HT-29 (cell line): ENCODE measurements at places on chromosomes 2 and 18. TPM values are rescaled to one million over a fixed set of nuclear protein-coding genes. Genes with fewer than 3 reads are reported as not detected.

Gene SMYD5
- 40.3 and 45.9 TPM in 2 replicates for total RNA-seq

Gene CIDEA
- not detected in 2 replicates for total RNA-seq

DNA sequence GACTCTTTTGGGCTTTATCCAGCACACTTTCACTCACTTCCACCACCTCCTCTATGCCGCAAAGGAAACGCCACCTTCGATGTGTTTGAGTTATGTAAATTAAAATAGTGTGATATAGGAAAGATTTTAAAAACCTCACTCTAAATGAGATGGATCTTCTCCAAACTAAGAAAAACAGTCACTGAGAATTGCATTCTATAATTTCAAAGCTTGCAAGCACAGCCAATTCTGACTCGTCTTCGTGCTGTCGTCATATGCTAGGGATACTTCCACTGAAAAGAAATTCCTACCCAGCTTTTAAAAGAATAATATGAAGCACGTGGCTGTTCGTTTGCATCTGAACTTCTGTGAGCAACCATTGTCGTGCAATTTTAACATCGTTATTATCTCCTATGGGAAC, 162.5 kb downstream of the SH3BP4 start:
- no peak for DNase-seq

Gene OBSL1
- 0.86 and 1.3 TPM in 2 replicates for total RNA-seq

DNA sequence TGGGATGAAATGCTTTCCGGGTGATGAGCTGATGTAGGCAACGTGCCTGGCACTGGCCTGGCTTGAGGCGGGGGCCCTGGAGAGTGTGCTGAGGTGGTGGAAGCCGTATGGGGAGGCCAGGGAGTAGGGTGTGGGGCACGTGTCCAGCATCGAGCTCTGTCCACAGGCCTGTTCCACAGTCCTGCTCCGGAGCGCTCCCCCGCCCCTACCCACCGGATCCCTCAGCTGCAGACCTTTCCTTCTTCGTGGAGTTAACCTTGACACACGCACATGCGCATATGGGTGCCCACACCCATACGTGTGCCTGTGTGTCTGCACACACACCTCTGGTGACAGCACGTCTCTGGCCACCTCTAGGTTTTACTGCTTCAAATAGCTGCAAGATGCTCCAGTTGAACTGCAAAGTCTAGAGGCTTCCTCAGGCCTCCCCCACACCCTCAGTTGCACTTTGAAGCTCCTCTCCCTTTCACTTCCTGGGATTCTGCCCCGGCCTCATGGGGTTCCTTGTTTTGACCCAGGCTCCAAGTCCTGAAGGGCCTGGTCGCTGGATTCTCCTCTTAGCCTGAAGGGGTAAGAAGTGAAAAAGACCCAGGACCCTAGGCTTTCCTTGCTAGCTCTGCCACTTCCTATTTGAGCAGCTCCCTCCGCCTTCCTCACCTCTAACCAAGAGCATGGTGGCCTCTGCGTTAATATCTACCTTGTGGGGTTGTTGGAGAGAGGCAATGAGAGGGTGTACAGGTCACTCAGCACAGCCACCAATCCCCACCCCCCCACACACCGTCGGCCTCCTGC, 49.5 kb downstream of the INHBB start:
- no peak for DNase-seq

GRCh38 chr18:267380-267687, 513 bp downstream of the THOC1 start:
- no peak for DNase-seq

GRCh38 chr2:178865146-178865936, 58.1 kb upstream of the TTN start:
- DNase-seq = no peak

Gene KCNG2
- total RNA-seq = not detected in 2 replicates

GRCh38 chr2:15045054-15045453, 412.5 kb downstream of the LRATD1 start:
- no peak for DNase-seq

DNA sequence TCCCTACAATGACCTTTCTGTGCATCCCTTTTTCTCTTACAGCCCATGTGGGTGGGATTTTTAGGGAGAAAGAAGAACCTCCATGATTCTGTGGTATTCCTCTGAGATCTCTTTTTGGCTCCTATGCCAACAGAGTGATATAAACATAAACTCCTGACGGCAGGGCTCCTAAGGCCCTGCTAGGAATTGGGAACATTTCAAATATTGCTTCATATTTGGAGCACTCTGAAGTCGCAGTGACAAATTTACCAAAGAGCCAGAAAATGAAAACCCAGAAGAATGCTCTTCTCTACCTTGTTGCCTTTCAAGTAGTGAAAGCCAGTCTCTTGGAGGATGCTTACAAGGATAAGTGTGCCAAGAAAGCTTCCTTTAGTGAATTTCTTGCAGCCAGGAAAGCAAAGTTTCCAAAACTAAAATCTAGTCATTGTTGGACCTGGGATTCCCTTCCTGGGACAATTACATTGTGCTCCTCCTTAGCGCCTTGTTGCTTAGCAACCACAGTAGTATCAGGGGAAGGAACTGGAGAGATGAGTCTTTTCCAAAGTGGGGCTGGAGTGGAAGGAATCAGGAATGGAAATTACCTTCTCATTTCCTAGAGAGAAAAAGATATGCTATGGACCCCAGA, 7.3 kb upstream of the SETBP1 start:
- DNase-seq = no peak

DNA sequence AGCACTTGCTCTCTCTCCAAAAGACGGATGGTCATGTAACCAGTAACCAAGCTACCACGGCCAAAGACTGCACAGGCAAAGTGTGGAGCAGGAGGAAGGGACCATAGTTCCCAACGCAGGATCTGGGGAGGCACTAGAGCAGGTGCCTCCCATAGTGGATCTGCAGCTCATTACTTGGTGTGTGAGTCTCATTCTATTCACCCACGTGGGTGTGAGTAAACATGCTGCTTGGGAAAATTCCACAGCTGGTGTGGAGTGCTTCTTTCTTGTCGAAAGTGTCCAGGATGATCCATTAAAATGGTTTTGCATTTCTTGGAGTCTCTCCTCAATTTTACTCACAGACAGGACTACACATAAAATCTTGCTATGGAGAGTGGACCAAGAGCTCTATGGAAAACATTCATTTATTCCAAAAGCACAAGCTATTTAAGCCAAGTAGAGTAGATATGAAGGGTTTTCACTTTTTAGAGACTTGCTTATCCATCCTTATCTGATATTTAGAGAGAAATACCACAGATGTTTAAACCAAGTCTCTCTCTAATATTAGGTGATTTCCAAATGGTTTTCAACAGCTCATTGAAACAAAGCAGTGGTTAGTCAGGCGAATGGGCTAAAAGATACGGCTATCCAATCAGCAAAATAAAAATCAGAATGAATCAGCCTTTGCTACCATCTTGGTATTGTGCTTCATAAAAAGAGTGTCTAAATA, 104.3 kb upstream of the CCDC195 start:
- peak; percentile 11 for DNase-seq

GRCh38 chr2:201900362-201900761, 94.0 kb downstream of the CDK15 start:
- DNase-seq = no peak

DNA sequence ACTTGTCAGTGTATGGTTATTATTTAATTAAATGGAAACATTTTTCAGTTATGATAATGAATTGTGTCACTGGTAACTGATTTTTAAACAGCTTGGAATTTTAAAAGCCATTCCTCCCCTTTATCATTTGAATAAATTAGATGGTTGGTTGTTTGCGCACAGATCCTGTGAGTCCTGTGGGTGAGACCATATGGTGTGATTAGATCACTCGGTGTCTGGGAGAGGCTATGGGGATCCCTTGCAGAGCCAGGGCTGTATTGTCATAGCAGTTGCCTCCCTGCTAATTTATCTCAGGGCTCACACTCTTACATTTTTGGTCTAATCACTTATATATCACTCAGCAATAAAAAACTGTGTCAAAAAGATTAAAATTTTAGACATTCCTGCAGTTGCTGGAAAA, 133.5 kb downstream of the ASXL3 start:
- DNase-seq = no peak

DNA sequence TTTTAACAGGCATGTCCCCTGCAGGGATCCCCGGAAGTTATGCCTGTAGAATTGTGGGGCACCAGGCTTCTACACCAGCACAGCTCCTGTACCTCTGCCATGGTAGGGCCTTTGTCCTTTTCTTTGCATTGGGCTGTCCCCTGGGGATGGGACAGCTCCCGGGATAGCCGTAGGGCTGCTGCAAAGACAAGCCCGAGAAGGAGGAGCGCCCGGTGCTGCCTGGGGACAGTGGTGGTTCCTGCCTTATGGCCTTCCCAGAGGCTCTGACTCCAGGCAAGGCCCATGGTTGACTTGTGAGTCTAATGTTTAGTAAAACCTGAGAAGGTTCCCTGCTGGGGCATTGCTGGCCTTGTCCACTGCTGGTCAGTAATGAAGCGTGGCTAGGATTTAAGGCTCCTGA, 30.9 kb downstream of the TMEM37 start:
- DNase-seq = no peak

Gene REL
- 6.5 and 6.6 TPM in 2 replicates for total RNA-seq

Gene SKOR2
- not detected in 2 replicates for total RNA-seq

DNA sequence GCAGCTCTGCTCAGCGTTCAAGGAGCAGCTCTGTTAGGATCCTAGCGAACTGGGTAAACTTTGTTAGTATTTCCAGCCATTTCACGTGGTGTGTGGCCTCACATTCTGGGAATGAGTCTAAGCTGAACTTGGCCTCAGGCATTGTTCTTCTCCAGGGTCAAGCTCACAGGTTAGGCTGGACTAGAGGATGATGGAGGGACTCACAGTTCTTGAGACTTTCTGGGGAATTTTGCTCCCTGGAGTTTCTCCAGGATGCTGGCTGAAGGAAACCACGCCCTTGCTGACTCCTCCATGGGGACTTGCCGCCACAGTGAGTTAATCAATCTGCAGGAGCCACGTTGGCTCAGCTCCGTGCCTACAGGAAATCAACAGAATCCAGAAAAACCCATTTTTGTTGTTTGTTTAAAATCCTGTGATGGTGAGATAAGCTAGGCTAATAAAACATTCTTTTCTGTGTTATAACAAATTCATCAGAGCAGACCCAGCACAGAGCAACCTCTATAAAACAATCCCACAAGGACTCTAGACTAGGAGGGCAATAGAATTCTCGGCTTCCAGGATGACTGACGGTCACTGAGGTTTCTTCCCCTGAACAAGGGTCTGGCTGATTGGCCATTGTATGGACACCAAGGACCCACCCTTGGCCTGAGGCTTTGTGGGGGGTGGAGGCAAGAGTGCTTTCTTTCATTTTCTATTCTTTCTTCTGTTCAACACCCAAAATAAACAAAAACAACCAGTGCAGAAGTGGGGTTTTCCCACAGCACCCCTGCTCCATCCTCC, 12.6 kb downstream of the CNDP1 start:
- DNase-seq = no peak

- no peak for DNase-seq
Measured at GRCh38 chr2:19893520-19894133, 8.2 kb downstream of the TTC32 start.

DNA sequence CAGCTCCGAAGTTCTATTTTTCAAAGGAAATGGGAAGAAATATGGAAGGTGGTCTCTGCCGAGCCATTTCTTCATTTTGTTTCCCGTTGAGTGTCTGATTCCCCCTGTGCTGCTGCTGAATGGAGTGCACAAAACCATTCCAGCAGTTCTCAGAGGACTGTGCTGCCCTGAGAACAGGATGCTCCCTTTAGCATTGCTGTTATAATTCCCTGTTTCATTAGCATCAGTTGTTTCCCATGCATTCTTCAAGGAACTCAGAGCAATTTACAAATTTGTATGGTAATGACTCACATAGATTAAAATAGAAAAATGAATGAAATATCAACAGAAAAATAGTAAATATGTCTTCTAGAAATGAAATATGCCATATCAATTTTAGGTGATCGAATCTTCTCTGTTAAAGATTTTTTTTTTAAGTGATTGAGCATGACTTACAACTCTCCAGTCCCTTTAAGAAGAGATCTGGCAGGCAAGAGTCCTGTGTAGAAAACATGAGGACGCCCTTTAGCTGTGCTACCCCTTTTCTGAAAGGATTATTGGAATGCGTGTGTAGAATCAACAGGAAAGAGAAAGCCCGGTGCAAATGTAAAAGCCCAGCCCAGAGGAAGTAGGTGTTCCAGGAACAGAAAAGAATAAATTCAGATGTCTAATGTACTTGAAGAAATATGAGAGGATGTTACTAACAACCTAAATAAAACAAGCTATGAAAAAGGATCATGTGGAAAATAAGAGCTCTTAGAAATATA, 118.5 kb downstream of the ATP9B start:
- DNase-seq = no peak

DNA sequence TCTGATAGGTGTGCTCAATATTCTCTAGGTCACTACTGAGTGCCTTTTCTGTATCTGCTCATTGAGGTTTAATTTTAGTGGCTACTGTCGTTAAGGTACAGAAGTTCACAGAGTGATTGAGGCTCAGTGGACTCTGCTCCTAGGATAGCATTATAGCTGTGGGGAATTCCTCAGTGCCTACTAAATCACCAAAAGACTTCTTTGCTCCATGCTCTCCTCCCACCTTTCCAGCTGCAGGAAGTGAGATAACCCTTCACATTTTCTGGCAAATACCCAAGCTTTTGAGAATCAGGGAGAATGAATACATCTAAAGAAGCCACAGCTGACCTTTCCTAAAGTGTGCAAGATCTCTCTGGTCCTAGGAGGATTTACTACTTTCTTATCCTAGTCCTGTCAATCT, 95.2 kb upstream of the FSIP2 start:
- DNase-seq = peak; percentile 23

DNA sequence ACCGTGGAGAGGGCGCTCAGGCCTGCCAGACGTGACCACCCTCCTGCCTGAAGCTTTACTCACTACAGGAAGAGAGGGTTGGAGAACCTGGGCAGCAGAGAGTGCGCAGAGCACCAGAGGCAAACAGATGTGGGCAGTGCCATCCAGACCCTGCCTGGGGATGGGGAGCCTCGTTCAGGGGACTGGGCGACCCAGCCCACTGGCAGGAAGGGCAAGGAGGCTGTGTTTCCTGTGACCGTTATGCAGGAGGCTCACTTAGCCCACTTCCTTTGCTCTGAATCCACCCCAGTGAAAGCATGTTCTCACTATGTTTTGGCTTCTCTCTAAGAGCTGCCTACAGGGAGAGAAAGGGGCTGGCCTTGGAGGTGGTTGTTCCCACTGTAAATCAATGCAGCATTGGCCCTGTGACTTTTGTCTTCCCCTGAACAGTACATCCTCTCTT, 23.0 kb upstream of the ACKR3 start:
- DNase-seq = no peak

Gene LYG1
- 0.08 TPM in 1 of 2 replicates, not detected in the other for total RNA-seq

DNA sequence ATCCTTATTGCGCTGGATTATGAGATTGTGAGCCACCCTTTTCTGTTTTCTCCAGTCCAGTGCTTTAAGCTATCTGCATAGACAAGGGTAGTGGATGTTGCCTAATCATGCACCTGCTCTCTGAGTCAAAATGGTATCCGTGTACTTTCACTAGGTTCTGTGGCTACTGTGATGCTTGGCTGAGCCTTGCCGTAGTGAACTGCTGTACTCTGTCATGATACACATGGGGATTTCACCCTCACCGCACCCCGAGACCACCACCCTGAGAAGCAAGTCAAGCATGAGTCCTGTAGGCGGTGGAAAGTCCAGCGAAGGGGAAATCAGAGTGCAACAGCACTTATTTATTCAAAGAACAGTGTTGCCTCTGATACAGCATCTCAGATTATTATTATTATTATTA, 55.0 kb downstream of the ARHGAP25 start:
- no peak for DNase-seq

- DNase-seq = no peak
Measured at GRCh38 chr2:65261676-65262075, 34.0 kb downstream of the ACTR2 start.

Gene BCL2
- 0.05 and 0.36 TPM in 2 replicates for total RNA-seq
